ENCODE measurements at places on chromosomes 1 and 21.
A peak's percentile ranks its signal among the peaks of the same experiment; 100 is the strongest.

- DNase-seq = no peak
Observed at GRCh38 chr21:42855937-42856335, 23.4 kb downstream of the WDR4 start.

DNA sequence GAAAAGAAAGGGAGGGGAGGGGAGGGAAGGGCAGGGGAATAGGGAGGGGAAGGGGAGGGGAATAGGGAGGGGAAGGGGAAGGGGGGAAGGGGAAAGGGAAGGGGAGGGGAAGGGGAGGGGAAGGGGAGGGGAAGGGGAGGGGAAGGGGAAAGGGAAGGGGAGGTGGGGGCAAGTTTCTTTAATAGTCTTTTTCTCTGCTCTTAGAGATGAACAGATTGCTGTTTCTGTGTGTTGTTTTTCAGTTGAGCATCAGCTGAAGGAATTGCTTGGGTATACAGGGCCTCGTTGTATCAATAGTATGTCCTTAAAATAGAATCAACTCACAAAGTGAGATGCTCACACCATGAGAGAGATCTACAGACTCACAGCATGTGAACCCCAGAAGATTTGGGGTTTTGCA lies 44.8 kb upstream of the SOD1 start:
- no peak for DNase-seq

- DNase-seq = no peak
Observed at GRCh38 chr1:164563721-164564360, 4.9 kb downstream of the PBX1 start.

- peak; percentile 33 for DNase-seq
Observed at GRCh38 chr1:245591346-245592188, 436.8 kb downstream of the KIF26B start.

DNA sequence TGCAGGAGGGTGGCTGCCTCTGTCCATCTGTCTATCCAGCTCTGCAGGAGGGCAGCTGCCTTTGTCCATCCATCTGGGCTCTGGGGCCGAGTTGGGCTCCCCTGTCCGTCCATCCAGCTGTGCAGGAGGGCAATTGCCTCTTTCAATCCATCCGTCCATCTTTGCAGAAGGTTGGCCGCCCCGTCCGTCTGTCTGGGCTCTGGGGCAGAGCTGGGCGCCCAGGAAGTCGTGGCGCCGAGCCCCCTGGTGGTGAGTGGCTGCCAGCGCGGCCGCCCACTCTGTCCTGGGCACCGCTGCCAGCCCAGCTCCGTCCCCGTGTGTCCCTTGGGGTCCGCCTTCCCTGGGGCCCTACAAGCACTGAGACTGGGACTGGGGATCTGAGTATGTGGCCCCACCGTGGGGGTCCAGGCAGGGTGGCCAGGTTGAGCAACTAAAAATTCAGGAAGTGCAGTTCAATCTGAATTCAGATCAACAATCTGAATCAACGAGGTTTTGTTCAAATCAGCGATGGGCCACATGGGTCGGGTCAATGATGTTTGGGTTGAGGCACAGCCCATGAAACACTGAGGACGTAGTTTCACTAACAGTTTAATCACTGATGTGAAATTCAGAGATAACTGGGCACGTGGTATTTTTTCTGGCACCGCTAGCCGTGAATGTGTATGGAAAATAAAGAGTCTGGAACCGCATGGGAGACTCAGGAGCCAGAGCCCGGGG lies 99.1 kb upstream of the ACTRT2 start:
- DNase-seq = no peak

- no peak for DNase-seq
Observed at GRCh38 chr1:58983633-58984245, 199.9 kb upstream of the JUN start.

- DNase-seq = peak; percentile 74
Observed at GRCh38 chr1:235503403-235504121, 690 bp downstream of the B3GALNT2 start.

GRCh38 chr1:214076708-214077065 lies 88.9 kb downstream of the PROX1 start:
- DNase-seq = no peak

GRCh38 chr1:65256860-65257708 lies 52.3 kb upstream of the DNAJC6 start:
- no peak for DNase-seq

DNA sequence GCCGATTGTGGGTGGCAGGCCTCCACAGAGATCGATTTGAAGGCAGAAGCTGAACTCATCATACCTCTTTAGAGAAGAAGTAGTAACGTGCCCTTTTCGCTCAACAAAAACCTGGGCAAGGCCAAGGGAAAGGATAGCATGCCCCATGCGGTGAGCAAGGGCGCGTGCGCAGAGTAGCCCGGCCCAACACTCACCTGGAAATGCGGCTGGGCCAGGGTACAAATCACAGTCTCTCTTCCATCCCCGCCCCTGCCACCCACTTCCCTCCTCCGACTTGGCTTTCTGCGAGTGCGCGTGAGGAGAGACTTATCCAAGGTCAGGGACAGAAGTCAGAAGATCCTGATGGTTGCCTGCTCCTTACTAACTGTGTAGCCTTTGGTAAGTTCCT lies 160.7 kb upstream of the C1orf21 start:
- DNase-seq = no peak

DNA sequence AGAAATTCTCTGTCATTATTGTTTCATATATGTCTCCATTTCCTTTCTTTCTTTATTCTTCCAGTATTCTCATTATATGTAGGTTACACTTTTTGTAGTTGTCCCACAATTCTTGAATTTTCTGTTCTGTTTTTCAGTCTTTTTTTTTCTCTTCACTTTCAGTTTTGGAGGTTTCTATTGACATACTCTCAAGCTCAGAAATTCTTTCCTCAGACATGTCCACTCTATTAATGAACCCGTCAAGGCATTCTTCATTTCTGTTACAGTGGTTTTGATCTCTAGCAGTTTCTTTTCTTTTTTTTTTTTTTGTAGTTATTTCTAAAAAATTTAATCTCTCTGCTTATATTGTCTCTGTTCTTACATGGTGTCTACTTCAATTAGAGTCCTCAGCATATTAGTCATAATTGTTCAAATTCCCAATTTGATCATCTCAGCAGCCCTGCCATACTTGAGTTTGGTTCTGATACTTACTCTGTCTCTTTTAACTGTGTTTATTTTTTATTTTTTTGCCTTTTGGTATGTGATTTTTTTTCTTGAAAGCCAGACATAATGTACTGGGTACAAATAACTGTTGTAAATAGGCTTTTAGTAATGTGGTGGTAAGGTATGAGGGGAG lies 49.5 kb upstream of the KCNK2 start:
- no peak for DNase-seq

GRCh38 chr21:31075848-31076247 lies 37.6 kb upstream of the KRTAP19-8 start:
- DNase-seq = no peak

- DNase-seq = no peak
Observed at GRCh38 chr1:197922070-197922390, 4.9 kb downstream of the LHX9 start.

Measured in left forelimb (tissue), 1 donor.